NCI-H146 (cell line): ENCODE measurements at places on chromosomes 3 and 15.

DNA sequence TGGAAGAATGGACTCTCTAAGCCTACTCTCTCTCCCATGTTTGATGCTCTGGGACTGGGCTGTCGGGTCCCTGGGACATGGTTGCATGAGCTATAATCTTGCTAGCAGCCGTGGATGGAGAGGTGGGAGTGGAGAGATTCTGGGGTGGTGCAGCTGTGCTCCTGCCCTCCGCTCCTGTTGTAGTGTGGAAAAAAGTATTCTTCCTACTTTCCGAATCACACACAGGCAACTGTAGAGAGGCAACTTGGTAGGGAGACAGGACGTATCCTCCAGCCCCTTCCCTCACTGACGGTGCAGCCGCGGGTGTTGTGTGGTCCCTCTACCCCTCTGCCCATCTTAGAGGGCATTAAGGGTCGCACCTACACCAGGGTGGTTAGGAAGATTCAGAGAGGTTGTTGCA is 281.4 kb upstream of the TLE3 start:
- DNase-seq = no peak

DNA sequence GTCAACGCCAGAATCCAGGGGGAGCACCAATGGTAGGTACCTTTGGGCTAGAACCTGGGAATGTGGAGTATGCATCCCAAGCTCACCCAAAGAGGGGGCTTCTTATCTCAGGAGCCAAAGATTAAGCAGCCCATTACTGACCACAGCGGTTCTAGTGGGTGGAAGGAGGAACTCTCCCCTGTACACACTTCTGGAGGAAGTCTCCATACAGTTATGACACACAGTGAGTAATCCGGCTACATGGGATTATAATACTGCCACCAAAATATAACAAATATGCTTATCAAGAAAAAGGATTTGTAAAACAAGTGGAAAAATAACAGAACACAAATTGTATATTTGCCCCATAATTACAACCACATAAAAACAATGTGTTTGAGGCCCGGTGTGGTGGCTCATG is 8.4 kb downstream of the MYO1E start:
- no peak for DNase-seq

- no peak for DNase-seq
Measured at GRCh38 chr3:37086918-37087317, 87.5 kb downstream of the LRRFIP2 start.

GRCh38 chr3:62208385-62208784 is 165.0 kb downstream of the FEZF2 start:
- no peak for DNase-seq

GRCh38 chr3:48716508-48716981 is 476 bp downstream of the IP6K2 start:
- DNase-seq = peak; percentile 29

GRCh38 chr3:45275006-45275704 is 49.1 kb upstream of the TMEM158 start:
- peak; percentile 19 for DNase-seq

GRCh38 chr3:64157150-64158035 is 67.9 kb downstream of the PRICKLE2 start:
- DNase-seq = no peak

DNA sequence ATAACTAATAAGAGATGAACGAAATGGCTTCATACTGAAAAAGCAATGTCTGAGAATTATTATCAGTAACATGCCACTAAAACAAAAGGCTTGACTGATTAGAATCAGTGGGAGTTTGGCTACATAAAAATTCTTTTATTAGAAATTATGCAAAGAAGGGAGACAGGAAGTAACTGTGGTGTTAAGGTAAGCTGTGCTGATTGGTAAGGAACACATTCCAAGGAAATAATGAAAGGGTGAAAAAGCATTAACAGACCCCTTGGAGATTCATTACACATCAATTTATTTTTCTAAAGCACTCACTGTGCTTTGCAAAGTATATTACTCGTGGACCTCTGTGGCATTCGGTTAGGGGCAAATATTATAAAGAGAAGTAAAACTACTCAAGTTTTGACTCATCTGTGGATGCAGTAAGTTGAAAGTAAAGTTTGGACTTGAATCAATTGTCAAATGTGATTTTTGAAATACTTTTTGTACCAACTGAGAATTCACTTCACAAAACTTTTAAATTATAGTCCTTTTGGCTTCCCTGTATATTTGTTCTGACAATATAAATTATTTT is 176.1 kb upstream of the ZPLD1 start:
- no peak for DNase-seq

DNA sequence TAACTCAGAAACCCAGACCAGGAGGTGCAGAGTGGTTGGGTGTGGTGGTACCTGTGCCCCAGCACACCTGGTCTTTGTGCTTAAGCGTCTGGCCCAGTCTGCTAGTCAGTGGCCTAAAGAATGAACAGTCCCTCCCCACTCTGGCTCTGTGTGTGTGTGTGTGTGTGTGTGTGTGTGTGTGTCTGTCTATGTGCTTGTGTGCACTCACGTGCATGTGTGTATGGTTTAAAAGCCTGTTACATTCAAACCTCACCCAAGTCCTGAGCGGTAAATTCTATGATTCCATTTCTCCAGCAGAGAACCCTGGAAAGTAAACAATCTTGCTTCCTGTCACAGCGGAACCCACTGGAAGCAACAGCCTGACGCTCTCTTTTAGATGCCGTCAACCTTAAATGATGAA is 34.2 kb downstream of the EDEM1 start:
- DNase-seq = no peak

- no peak for DNase-seq
Measured at GRCh38 chr3:1823867-1824266, 274.8 kb upstream of the CNTN4 start.

DNA sequence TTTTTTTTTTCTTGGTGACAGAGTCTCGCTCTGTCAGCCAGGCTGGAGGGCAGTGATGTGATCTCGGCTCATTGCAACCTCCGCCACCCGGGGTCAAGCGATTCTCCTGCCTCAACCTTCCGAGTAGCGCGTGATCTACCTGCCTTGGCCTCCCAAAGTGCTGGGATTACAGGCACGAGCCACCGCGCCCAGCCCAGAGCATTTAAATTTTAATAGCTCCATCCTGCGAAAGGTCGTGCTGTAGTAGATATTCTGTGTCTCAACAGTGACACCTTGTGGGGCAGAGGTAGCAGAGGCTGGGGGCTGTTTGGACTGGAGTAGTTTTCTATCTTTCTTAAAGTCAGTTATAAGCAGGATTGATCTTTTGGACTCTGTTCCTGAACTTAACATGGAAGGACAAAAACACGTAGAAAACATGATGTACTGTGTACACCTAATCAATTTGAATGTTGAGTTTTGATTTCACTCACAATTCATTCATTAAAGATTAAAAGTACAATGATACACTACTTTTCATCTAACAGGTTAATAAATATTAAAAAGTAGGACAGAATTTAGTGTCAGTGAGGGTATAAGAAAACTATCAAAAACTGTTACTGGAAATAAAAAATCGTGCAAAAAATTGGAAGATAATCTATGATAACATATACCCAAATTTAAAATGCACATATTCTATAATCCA is 11.0 kb upstream of the PDCD6IP start:
- peak; percentile 58 for DNase-seq

DNA sequence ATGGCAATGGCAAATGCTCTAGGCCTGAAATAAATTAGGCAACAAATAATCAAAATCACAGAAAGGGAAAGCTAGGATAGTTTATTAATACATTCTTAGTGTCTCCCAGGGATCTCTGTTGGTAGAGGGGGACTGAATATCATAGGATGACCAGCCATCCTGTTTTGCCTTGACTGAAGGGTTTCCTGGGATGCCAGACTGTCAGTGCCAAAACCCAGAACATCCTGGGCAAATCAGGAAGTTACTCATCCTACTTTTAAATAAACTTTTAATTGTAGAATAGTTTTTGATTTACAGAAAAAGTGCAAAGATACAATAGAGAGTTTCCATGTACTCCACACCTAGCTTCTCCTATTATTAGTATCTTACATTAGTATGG is 21.8 kb upstream of the SIAH2 start:
- no peak for DNase-seq

- DNase-seq = no peak
Measured at GRCh38 chr3:66035763-66036477, 2.8 kb downstream of the MAGI1 start.

DNA sequence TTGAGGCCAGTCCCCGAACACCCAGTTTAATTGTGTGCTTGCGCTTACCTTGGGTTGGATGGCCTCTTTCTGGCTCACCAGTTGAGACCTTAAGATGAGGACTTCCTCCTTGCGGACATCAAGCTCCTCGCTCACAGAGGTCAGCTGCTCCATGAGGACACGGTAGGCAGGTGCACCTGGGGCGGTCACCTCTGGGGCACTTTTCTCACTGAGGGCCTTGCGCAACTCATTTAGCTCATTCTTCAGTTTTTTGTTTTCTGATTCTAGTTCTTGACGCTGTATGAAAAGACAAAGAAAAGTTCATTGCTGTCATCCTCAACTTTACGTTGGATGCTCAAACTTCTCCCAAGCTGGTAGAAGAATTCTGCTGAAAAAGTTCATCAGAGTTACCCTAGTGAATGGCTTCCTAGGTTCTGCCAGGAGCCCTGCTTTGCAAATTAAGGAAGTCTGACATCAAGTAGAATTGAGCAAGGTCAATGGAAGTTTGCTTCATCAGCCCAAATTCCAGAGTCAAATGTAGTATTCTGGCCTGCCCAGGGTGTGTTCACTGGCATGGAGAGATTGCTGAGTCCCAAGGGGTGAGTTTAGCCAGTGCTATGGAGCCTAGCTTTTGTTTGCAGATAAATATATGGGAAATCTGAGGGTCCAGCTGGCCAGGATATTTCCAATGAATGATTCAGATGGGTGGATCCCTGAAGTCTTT is 55.8 kb upstream of the MYO5C start:
- DNase-seq = no peak

DNA sequence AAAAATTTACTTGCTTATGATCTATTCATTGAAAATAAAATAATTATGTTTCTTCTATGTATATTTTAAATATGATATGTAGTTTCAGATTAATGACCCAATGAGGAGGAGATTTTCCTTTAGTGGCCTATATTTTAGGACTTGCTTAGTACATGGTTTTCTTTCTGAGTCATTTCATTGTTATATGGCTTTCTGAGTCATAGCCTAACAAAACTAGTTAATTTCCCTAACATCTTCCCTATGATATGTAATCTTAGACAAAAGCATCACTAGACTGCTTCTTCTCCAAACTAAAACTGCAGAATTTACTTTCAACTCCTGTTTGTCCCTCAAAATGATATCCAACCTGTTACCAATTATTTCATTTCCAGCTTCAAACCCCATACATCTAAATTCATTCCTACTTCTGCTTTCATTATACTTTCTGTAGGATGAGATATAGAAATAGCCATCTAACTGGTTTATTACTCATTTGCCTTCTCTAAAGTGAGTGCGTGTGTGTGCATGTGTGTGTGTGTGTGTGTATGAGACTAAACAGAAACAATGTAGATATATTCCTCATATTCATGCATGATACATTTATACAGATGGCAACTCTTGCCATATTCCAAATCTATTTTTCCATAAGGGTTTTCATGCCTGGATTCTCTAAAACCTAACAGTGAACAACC is 915.0 kb upstream of the GBE1 start:
- DNase-seq = peak; percentile 19

GRCh38 chr3:40623567-40623966 is 98.8 kb downstream of the ZNF621 start:
- no peak for DNase-seq

DNA sequence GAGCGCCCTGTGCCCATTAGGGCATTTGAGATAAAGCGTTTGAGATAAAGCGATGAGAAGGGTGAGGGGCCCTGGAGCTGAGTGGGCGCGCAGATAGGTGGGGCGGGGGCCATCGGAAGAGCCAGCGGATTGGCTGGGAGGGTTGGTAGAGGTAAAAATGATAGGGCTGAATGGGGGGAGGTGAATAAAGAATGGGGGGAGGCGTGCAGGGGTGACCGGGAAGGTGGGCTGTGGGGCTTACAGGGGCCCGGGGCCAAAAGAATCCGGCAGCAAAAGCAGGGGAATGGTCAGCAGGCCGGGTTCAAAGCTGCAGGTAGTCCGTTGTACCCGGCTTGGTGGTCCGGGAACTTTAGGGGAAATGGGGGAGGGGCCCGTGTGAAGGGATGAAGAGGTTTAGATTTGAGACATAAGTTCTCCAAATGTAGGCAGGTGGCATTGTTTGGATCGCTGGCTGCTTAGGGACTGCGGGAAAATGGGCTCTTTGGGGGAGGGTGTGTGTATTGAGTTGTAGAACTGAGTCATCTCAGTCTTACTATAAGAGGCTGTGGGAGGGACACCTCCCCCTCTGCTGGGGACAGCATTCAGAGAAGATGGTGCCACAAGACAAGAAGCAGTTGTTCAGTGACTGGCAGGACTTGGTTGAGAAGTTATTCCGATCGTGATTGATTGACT is 610 bp downstream of the ARID3B start:
- peak; percentile 50 for DNase-seq

DNA sequence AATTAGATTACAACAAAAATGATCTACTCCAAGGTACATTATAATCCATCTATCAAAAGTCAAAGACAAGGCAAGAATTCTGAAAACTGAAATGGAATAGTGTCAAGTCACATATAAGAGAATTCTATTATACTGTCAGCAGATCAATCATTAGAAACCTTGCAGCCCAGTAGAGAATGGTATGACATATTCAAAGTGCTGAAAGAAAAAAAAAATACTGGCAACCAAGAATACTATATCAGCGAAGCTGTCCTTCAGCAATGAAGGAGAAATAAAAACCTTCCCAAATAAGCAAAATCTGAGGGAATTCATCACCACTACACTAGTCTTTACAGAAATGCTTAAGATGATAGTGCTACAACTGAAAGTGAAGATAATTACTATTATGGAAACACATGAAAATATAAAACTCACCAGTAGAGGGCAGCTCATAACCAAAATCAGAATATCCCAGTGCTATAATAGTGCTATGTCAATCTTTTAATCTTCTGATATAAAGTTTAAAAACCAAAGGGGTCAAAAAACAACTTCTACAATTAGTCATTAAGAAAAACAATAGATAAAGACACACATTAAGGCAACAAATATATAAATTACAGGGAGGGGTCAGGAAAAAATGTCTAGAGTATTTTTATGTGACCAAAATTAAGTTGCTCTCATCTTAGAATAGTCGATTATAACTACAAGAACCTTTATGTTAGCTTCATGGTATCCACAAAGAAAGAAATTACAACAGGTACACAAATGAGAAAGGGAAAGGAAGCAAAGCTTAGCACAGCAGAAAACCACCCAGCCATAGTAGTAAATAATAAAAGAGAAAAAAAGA is 190.7 kb upstream of the CNTN6 start:
- no peak for DNase-seq

DNA sequence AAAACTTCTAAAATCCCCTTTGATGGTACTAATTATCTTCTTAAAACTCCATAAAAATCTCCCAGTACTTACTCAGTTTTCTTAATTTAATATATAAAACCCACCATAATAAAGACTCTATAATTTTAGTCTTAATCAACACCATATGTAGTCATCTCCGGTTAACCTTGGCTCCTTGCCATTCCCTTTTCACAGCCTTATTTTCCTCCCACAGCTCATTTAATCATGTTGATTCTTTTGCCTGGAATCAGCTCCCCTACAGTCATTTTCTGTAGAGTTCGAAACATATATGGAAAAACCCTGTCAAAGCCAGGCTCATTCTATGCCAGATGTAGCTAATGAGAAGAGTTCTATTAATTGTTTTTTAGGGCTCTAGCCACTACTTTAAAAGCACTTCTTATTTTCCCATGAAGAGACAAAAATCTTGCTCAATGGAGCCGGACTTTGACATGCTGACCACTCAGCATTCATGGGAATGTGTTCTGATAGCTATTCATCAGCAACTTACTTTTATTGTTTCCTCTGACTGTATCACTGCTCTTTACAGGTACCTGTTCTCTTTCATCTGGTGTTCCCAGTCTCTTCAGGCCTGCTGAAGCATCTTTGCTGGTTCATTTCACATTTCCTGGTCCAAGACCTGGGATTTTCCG is 573.4 kb downstream of the NAALADL2 start:
- DNase-seq = peak; percentile 68
